EL (cell line): ENCODE measurements at places on chromosomes 1 and 21.

DNA sequence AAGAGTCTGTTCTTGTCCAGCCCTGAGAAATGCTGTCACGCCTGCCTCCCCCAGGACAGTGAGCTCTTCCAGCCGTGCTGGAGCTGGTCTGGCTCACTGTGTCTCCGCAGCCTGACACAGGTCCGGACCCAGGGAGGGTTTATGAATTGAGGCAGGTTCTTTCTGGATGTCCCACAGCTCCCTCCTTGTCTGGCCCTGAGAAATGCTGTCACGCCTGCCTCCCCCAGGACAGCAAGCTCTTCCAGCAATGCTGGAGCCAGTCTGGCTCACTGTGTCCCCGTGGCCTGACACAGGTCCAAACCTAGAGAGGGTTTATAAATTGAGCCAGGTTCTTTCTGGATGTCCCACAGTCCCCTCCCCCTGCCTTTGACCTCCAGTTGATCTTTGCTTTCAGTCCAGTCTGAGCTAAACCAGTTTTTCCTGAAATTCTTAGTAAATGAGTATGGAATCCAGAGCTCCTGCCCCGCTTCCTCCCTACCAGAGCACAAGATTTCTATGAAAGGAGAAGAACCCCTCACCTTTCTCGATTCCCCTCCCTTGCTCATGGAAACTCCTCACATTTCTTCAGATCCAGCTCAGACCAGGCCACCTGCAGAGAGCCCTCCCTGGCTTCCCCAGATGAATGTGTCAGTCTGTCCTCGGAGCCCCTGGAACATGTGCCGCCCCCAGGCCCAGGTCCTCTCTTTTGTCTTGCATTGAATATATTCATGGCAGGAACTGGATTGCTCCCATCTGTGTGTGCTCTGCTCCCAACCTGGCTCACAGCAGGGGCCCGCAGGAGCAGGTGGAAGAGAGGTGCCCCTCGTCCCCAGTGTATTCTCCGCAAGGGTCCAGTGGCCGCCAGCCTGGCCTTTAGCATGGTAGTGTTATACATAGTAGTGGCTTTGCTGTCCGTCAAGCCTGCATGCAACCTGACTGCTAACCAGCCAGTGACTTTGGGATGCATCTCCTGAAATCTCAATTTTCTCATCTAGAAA lies 116.3 kb downstream of the EPHB2 start:
- DNase-seq: peak; percentile 30

- DNase-seq: no peak
Measured at GRCh38 chr1:206032380-206033140, 8.9 kb upstream of the CTSE start.

DNA sequence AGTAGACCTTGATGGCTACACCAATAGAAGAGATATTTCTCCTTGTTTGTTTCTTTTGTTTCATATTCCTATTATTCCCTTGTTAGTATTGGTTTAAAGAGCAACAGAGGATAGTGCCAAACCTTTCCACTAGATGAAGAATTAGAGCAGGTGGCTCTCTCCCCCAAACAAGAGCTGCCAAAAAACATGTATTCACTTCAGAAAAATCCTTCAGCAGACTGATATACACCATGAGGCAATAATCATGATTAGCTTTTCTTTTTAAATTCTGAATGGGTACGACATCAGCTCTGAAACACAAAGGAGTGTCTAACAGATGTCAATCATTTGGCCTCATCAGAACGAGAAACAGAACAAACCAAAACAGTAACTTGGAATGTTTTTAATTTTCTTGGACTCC lies 67.3 kb upstream of the MAP10 start:
- no peak for DNase-seq

GRCh38 chr21:36849461-36850105 lies 116.9 kb downstream of the HLCS start:
- no peak for DNase-seq

DNA sequence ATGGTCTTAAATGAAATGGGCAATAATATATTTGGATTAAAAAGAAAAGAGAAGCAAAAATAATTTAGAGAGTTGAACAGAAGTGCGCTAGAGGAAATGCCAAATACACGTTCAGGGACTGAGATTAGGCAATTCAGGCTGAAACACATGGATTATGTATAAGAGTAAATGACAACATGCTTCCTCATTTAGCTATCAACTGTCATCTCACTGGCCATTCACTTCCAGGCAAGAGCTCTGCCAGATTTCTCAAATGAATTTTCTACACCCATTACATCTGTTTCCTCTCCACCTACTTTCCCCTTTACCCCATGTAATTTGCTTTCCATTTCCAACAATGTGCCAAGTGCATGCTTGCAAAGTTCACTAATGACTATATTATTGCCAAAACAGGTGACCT lies 582.4 kb downstream of the LTN1 start:
- no peak for DNase-seq

DNA sequence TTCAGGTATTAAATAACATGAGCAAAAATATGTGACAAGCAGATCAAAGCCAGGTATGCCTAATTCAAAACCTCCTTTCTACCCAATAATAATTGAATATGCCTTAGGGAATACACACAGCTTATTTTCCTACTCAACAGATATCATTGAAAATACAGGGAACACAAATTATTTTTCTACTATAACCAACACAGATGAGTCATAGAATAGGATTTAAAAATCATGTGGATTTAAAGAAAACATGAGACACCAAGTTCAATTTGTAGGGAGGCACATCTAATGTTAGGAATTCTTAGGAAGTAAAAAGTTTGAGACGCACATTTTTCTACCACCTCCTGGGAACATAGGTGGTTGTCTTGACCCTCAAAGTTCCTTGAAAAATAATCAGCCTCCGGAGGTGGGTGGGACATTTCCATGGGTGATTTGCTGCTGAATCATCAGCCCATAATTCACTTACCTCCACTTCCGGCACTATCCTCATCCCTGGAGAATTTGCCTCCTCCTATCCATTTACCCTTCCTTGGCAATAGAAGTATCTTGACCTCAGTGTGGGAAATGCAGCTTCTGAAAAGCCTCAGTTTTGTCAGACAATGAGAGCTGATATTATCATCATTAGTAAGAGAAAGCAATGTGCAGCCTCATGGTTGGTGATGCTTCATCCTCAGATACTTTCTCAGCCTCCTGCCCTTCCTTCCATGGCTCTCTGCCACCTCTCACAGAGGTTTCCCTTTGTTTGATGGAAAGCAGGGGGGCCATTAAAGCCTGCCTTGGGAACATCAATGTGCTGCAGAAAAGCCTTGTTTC lies 33.5 kb upstream of the RGS4 start:
- peak; percentile 96 for DNase-seq

- DNase-seq: peak; percentile 73
Measured at GRCh38 chr1:24275510-24275909, 43.6 kb upstream of the GRHL3 start.

DNA sequence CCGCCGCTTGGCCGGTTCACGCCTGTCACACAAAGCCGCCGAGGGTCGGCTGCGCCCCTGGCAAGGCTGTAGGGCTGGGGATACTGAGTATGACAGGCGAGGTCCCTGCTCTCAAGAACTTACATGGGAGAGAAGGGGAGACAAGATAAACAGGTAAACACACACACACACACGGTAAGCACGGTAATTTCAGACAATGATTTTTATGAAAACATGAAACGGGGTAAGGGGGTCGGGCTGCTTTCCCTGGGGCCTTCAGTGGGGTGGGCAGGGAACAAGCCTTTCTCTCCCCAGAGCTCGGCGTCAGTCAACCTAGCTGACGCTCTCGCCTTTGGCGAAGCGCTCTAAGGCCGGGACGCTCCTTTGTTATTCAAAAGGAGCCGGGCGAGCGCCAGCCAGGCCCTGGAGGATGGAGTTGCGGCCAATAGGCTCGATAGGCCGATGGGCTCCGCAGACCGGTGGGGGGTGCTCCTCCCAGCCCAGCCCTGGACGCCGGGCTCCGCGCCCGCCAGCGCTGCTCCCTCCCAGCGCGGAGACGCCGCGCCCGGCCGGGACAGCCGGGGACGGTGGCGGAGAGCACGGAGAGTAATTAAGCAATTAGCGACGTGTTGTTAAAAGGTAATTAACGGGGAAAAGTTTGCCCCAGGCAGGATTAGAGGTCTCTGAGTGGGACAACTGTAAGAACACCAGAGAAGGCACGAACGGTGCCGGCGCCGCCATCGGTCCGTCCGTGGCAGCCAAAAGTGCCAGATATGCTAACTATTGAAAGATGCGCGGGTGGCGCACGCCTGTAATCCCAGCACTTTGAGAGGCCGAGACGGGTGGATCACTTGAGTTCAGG lies 950 bp upstream of the INKA2 start:
- DNase-seq: peak; percentile 81

DNA sequence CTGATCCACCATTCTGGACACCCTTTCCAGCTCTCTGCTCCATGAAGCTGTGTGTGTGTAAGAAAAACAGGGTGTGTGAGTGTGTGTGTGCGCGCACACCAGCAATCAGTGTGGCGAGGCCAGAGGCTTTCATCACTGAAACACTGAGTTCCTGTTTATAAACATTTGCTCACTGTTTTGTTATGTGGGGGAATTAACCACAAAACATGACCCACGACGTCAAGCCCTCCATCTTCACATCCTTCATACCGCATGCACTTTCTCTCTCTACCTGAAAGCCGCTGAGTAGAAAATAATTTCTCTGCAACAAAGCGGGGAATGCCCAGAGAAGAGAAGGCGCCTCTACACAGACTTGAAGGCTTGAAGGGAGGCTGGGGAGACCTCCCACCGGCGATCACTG lies 148.9 kb upstream of the IRF2BP2 start:
- DNase-seq: no peak

GRCh38 chr1:174039027-174039426 lies 16.9 kb upstream of the RC3H1 start:
- peak; percentile 52 for DNase-seq

DNA sequence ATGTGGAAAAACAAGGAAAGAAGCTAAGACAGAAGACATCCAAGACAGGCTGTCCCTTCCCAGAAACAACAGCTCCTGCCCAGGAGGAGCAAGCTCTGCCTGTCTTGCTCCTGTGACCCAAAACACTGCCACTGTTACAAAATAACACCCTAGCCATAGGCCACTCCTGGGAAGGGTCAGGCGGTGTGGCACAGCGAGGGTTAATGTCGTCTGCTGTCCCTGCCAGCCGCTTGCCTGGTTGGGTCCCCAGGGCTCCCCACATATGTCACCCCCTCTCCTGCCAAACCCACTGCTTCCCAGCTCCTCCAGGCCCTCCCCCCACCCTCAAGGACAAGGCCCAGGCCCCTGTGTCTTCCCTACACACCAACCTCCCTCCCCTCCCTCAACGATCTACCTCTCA lies 3.9 kb upstream of the NHLH1 start:
- no peak for DNase-seq

DNA sequence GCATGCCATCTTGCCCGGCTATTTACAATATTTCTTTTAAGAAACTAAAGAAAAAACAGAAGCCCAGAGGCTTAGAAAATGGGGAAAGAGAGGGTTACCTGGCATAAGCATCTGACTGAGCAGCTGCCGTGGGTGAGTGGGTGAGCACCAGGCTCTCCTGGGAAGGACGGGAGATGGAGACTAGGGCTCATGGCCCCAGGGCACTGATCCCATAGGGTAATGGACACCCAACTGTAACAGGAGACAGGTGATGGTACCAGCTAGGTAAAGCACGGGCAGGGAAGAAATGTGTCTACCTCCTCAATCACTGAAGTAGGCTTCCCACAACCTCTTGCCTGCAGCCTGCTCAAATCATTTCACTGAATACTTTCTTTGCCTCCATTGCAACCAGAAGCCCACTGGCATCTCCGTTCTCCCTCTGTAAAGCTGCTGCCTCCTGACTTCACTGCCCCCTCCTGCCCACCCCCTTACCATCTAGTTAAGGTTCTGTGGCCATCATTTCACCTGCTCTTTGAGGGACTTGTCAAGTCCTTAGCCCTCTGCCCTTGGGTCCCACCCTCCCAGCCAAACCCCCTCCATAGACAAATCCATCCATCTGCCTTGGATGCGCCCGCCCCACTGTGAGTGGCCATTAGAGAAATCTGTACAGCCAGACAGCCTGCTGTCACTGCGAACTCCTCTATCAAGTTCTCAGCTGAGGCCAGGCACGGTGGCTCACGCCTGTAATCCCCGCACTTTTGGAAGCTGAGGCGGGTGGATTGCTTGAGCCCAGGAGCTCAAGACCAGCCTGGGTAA lies 6.2 kb downstream of the TMEM125 start:
- no peak for DNase-seq

DNA sequence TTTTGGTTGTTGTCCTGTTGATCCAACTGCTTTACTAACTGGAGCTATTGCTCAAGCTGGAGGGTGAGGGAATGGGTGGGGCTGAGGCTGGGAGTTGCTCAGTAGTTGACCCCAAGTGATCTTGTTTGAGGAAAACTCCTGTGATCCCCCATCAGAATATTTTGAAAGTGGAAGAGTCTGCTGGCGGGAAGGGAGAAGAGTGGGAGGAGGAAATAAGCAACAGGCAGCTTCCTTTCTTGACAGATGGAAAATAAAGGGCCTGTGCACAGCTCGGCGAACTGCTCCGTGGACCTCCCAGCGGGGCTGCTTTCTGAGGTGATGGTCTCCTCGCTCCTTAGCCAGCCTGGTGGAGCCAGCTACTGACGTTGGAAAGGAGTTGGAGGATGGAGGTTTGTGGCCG lies 199.1 kb upstream of the LMO4 start:
- DNase-seq: no peak

- DNase-seq: no peak
Measured at GRCh38 chr1:165217958-165218357, 138.6 kb downstream of the LMX1A start.

- no peak for DNase-seq
Measured at GRCh38 chr1:65650682-65651081, 142.0 kb upstream of the PDE4B start.

DNA sequence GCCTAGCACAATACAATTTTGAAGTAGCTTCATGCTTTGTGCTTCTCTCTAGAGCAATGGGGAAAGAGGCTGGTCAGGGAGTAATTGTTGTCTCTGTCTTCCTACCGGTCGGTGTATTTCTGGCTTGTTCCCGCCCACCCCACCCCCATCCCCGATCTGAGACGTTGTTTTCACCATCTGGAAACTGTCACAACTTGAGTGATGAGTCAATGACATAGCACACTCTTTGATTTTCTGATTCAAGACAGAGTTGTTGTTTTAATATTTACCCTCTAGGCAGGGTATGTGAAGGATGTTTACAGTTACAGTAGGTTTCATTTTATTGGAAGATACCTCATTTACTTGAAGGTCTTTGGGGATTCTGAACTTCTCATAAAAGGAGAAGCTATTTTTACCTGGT lies 7.0 kb downstream of the IL12RB2 start:
- no peak for DNase-seq

DNA sequence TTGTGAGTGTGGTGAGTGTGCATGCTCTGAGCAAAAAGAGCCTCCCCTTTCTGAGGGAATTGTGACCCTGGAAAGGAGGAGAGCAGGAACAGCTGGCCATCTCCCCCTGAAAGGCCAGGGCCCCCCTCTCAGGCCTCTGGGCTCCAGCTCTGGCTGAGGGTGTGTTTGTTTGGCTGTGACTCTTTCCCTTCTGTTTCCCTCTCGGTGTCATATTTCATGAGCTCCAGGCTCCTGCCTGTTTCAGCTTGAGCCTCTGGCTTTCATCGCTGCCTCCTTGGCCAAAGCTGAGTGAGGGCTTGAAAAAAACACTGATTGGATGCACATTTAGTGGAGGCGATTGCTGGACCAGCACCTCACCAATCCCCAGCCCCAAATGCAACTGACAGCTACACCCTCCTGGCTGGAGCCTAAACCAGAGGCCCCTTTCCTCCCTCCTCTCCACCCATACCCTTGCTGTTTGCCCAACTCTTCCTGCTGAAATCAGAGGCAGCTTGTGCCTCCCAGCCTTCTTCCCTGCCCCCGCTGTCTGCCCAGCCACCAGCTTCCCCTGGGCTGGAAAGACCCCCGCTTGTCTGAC lies 64.1 kb downstream of the DDR2 start:
- peak; percentile 86 for DNase-seq
